ENCODE measurements at places on chromosomes 3 and 15. TPM values are rescaled to one million over a fixed set of nuclear protein-coding genes. Genes with fewer than 3 reads are reported as not detected.

The PTPN9 gene
- total RNA-seq, result 11.4 TPM

The POLR2M gene
- 204 TPM for total RNA-seq

The PSMD2 gene
- total RNA-seq, result 476 TPM

The ACKR4 gene
- total RNA-seq, result not detected

The SCN5A gene
- 3.9 TPM for total RNA-seq

The GNAT1 gene
- not detected for total RNA-seq

The MST1R gene
- 0.32 TPM for total RNA-seq

The VGLL3 gene
- 1.8 TPM for total RNA-seq

GRCh38 chr15:90142216-90143165, 40.2 kb upstream of the IDH2 start:
- no peak for DNase-seq

- DNase-seq, result no peak
These were observed 24.7 kb upstream of the ZBED2 start for GRCh38 chr3:111619833-111620232.

- peak; percentile 14 for DNase-seq
These were observed 691.5 kb upstream of the ARPP21 start for GRCh38 chr3:34947834-34948233.

GRCh38 chr3:126456211-126456610, 19.5 kb downstream of the ZXDC start:
- DNase-seq, result no peak

- no peak for DNase-seq
These were observed 42.7 kb downstream of the MAP6D1 start for GRCh38 chr3:183782576-183783276.

- peak; percentile 78 for DNase-seq
These were observed 3.7 kb downstream of the ISL2 start for GRCh38 chr15:76340198-76340802.

- no peak for DNase-seq
These were observed 1.3 kb upstream of the PP2D1 start for GRCh38 chr3:20013396-20013795.

DNA sequence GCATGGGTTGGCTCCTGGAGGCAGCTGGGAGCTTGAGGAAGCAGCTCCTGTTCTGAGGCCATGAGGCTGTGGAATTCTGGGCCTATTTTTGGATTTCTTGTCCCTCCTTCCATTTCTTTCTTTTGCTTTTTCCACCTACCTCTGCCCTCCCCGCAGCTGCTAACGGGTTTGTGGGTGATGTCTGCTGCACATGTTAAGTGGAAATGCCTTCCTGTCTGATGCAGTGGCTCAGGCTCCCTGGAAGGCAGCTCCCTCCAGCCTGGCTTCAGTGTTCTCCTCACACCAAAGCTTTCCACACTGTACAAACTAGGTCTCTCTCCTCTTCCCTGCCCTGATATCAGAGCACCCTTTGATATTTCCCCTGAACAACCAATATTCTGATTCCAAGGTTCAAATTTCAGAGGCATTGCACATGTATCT, 33.8 kb upstream of the ESYT3 start:
- no peak for DNase-seq

GRCh38 chr3:188421151-188421821, 267.3 kb downstream of the LPP start:
- no peak for DNase-seq

GRCh38 chr3:100796556-100796955, 87.3 kb downstream of the TFG start:
- peak; percentile 11 for DNase-seq

DNA sequence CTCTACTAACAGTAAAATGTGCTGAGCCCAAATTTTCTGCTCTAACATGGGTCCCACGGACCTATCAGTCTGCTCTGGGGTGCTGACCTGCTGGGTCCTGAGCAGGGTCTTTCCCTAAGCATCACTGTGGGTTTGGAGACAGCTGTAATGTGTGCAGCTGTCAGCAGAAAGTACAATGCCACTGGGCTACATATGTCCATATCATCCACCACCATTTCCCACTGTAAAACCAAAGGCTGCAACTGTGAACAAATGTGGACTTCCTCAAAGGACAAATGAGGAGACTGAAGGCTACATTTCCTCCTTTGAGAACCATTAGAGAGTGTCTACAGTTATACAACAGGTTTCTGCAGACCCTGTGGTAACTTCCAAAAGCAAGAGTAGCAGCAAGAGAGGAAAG, 33.8 kb upstream of the IP6K2 start:
- no peak for DNase-seq

GRCh38 chr15:92714077-92714476, 58.5 kb upstream of the FAM174B start:
- peak; percentile 67 for DNase-seq

- DNase-seq, result no peak
These were observed 36.6 kb downstream of the HERC1 start for GRCh38 chr15:63797116-63797515.

DNA sequence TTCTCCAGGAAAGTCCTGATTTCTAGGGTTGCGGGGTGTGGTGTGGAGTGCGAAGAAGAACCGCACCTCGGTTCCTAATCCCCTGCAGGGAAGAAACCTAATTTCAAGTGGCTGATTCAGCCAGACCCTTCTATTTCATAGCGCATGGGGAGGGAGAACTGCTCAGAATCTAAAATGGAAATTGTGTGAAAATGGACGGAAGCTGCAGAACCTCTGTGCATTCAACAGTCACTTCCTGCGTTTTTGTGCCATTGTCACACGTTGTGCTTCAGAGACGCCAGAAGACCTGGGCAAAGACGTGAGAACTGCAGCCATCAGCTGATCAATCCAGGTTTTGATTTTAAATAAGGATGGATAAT, 1.2 kb downstream of the SIDT1 start:
- no peak for DNase-seq
